ENCODE measurements at places on chromosomes 5 and 9.

DNA sequence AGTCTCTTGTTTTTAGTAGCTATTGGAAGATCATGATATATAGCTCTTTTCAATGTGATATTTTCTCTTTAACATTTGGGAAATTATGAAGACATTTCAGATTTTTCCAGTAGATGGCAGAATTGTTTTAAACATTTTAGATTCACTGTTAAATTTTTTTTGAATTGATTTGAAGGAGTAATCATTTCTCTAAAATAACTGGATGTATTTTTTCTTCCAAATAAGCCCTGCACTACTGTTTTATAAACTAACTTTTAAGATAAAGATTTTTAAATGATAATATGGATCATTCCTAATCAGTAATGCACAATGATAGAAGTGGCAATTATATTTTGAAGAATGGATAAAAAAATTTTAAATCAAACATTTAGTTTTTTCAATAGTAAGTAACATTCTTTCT, 14.2 kb downstream of the NDUFAF2 start:
- DNase-seq: no peak

DNA sequence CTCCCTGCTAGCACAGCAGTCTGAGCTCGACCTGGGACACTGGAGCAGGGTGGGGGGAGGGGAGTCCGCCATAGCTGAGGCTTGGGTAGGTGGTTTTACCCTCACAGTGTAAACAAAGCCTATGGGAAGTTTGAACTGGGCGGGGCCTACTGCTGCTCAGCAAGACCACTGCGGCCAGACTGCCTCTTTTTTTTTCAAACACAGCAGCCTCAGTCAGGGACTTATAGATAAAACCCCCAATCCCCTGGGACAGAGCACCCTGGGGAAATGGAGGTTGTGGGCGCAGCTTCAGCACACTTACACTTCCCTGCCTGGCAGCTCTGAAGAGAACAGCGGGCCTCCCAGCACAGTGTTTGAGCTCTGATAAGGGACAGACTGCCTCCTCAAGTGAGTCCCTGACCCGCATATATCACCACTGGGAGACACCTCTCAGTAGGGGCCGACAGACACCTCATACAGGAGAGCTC, 151.1 kb upstream of the APC start:
- DNase-seq: no peak

DNA sequence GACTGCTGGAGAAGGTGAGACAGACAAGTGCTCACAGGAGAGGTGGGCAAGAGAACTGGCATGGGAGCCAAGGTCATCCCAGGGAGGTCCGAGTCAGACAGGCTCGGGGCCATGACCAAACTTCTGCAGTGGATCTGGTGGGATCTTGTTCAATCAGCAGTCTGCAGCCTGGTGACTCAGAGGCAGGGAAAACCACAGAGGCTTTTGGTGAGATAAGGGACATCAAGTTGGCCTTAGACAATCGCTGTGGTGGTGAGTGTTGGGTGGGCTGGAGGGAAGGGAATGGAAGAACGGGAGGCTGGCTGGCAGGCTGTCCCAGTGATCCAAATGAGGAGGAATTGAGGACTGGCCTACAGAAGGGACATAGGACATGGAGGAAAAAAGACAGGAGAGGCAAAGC, 123.8 kb downstream of the TMEM174 start:
- peak; percentile 65 for DNase-seq

GRCh38 chr5:31823472-31823871, 184.5 kb downstream of the PDZD2 start:
- no peak for DNase-seq

DNA sequence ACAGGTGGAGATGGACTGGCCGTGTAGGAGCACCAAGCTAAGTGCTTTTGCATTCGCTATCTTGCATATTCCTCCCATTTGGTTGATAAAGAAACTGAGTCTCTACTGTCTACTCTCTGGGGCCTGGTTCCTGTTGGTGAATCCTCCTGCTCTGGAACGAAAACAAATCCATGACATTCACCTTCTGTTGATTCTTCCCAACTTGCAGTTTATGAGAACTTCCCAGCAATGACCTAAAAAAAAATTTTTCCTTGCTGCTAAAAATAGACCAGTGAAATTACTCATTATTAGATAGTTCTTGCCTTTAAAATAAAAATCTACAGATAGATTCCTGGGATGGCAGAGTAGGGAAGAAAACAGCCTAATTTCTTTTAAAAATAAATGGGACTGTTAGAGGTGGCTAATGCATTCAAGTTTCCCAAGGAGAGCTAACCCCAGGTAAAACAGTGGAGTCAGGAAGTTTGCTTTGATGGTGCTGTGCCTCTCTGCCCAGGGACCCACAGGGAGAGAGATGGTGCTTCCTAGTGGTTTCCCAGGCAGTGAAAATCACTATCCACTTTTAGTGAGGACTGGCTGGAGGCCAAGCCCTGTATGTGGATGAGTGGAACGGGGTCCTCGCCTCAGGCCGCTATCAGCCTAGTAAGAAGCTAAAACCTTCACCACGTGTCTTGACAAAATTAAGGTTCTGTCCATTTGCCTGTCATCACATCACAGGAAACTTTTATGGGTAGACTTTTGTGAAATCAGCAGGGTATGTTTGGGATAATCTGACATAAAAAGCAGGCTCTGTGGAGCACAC, 68.4 kb upstream of the NR3C1 start:
- no peak for DNase-seq

- DNase-seq: no peak
Measured at GRCh38 chr5:119290607-119291006, 65.2 kb upstream of the TNFAIP8 start.

DNA sequence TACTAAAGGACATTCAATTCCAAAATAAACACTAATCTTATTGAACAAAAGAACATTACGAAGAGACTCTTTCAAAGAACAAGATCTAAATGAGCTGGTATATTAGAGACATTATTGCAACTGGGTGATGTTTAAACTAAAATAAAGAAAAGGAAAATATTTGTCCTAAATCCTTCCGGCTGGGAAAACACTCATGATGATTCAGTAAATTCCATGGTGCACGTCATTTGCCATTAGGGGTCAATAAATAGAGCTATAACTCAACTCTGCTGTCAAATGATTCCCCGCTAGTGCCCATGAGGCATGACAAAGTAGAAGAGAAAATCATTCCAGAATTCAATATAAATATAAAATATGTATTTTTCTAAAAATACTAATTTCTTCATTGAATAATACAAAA, 565.5 kb upstream of the TUSC1 start:
- DNase-seq: peak; percentile 60

GRCh38 chr5:170537451-170538095, 33.8 kb downstream of the KCNIP1 start:
- DNase-seq: no peak

Data from RCC 7860 (cell line).